ENCODE measurements at places on chromosomes 5 and 9. TPM values are rescaled to one million over a fixed set of nuclear protein-coding genes. Genes with fewer than 3 reads are reported as not detected.

DNA sequence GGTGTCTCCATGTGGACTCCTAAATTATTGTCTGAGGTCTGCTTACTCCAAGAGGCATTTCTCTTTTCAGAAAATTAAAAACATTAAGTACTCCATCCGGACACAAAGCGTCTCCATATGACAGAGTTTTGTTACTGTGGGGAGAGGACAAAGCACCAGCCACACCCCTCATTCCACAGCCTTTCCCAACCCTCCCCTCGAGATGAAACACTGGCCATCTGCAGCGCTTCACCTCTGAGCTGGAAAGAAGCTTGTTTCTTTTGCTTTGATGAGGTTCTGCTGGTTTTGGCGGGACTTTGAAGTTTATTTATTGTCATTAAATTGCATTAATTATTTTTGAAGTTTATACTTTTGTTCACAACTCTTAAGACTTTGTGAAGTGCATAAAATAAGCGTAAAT is 27.6 kb upstream of the NKD2 start:
- no peak for DNase-seq
- H3K27ac ChIP-seq: no peak overlapping the region
- H3K27me3 ChIP-seq: peaks cover 6% of the 10 kb centered on the region
- H3K4me3 ChIP-seq: no peak overlapping the region
- H3K4me1 ChIP-seq: peaks cover 5% of the 10 kb centered on the region

- no peaks in the 10 kb centered on the region for H3K4me1 ChIP-seq
- no peak for DNase-seq
- no peaks in the 10 kb centered on the region for H3K36me3 ChIP-seq
These were observed 85.3 kb upstream of the STC2 start for GRCh38 chr5:173413471-173413982.

DNA sequence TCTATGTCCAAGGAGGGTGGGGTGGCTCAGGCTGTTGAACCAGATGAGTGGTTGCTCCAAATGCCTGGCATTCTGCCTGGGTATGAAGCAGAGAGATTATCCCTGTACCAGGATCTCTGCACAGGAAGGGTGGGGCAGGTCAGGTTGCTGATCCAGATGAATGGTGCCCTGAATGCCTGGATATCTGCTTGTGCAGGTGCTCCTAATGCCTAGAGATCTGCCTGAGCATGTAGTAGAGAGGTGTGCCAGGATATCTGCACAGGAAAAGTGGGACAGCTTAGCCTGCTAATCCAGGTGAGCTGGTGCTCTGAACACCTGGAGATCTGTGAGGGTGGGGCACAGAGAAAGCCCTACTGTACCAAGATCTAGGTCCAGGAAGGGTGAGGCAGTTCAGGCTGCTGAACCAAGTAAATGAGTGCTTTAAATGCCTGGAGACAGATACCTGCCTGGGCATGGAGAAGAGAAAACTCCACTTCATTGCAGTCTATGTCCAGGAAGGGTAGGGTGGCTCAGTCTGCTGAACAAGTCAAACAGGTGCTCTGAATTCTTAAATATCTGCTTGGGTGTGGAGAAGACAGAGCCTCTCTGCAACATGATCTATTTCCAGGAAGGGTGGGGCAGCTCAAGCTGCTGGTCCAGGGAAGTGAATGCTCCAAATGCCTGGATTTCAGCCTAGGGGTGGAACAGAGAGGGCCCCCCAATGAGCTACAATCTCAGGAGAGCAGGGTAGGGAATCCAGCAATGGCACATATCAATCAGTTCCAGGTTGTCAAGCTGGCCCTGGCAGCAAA is 189.4 kb upstream of the DMRTA1 start:
- H3K27me3 ChIP-seq: no peaks in the 10 kb centered on the region
- H3K27ac ChIP-seq: no peak overlapping the region
- H3K4me1 ChIP-seq: no peaks in the 10 kb centered on the region
- no peak for DNase-seq
- no peak overlapping the region for H3K4me3 ChIP-seq

The SCGB3A1 gene
- total RNA-seq: 1,318 TPM

- no peak overlapping the region for H3K27ac ChIP-seq
- DNase-seq: no peak
- H3K4me3 ChIP-seq: no peak overlapping the region
- H3K27me3 ChIP-seq: no peaks in the 10 kb centered on the region
- peaks cover 29% of the 10 kb centered on the region for H3K36me3 ChIP-seq
These were observed 89.4 kb downstream of the OTULIN start for GRCh38 chr5:14753947-14754346.

The TRUB2 gene
- 18.1 TPM for total RNA-seq

GRCh38 chr5:151924564-151925301 is at the start of gene GLRA1:
TSS of gene GLRA1 (minus strand) at chr5:151924851. CDS start at chr5:151924549, 302 bp downstream.
- H3K27ac ChIP-seq: no peak within 1 kb of the TSS
- H3K27me3 ChIP-seq: peaks cover 22% of the 10 kb centered on the region
- no peak within 1 kb of the TSS for H3K4me3 ChIP-seq
- no peaks in the 10 kb centered on the region for H3K36me3 ChIP-seq

- DNase-seq: no peak
- peaks cover 76% of the 10 kb centered on the region for H3K36me3 ChIP-seq
- H3K27ac ChIP-seq: no peak overlapping the region
- no peak overlapping the region for H3K4me3 ChIP-seq
- H3K4me1 ChIP-seq: no peaks in the 10 kb centered on the region
- H3K27me3 ChIP-seq: no peaks in the 10 kb centered on the region
These were observed 59.9 kb downstream of the GRAMD2B start for GRCh38 chr5:126483156-126483555.

The RNF224 gene
- total RNA-seq: 0.21 TPM

- no peak overlapping the region for H3K4me3 ChIP-seq
- no peaks in the 10 kb centered on the region for H3K36me3 ChIP-seq
- H3K4me1 ChIP-seq: no peaks in the 10 kb centered on the region
- DNase-seq: no peak
- no peak overlapping the region for H3K27ac ChIP-seq
These were observed 178.3 kb downstream of the CWC27 start for GRCh38 chr5:64947031-64947430.

Data from lower lobe of right lung (tissue), 2 donors.